Activated CD8-positive, alpha-beta memory T cell treated with anti-CD3 and anti-CD28 coated beads for 4 hours (primary cell): ENCODE measurements at places on chromosomes 7 and 10.

- no peak for DNase-seq
These were observed 70.9 kb downstream of the HGF start for GRCh38 chr7:81698965-81699364.

GRCh38 chr10:4847561-4848355 lies 21.8 kb downstream of the AKR1E2 start:
- DNase-seq = no peak

DNA sequence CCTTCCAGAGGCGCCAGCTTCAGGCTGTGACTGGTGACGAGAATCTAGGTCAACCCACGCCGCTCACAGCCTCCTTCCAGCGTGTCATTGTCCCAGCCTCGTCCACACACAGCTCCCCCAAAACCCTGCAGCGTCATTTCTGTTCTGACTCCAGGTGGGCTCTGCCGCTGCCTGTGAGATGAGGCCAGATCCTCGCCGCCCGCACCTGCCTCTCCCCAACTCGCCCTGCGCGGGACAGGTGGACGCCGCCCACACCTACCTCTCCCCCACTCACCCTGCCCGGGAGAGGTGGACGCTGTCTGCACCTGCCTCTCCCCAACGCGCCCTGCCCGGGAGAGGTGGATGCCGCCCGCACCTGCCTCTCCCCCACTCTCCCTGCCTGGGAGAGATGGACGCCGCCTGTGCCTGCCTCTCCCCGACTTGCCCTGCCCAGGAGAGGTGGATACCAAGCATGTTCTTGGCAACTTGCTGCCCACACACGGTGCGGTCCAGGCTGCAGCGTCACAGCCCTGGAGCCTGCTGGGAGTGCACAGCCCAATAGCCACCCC lies 32.0 kb upstream of the CFAP46 start:
- DNase-seq = no peak

GRCh38 chr7:44382459-44383265 lies 57.3 kb upstream of the CAMK2B start:
- DNase-seq = no peak

GRCh38 chr10:86497621-86498020 lies 24.0 kb downstream of the WAPL start:
- DNase-seq = no peak

DNA sequence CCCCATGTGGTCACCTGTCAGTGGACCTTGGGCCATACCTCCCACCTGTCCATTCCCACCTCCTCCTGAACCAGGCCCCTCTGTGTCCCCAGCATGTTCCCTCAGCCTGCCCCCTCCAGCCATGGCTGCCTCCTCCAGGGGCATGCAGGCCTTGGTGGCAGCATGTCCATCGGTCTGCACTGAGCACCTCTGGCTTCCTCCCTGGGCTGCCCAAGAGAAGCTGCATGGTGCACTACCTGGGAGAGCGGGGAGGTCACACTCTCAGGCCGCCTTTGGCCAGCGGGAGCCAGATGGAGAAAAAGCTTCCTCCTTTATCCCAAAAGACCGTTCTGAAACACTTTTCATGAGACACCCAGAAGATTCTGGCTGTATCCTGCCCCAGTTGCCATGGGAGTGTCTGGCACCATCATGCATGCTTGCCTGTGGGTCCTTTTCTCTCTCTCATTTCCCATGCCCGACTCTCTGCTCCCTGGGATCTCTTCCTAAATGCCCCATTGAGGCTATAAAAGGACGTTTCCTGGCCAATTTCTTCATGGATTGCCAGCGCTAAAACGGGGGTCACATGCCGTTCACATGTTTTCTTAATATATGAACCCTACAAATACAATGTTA lies 45.5 kb upstream of the MGMT start:
- DNase-seq = no peak

DNA sequence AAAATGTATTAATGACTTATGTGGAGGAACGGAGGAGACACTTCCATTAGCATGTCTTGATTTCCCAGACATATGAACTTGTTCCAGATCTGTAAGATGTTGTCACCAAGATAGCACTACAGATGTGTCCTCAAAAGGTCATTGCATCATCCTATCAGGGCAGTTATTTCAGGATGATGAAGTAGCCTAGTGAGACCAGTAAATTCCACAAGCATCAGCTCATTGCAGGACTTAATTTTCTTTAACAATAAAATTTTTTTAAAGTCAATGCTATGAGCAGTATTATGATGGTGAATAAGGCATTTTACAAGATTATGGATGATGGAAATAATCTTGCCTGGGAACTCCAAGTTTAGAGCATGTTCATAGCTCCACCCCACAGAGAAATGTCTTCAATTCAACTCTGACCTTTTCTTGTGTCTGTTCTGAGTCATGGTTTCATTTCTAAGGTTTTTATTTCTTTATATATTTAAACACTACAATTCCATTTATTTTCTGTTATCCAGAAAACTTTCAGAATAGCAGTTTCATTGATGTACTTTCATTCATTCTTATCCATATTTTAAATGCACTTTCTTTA lies 1203.3 kb upstream of the CELF2 start:
- DNase-seq = no peak

GRCh38 chr7:80642871-80643270 lies 4.4 kb downstream of the CD36 start:
- DNase-seq = no peak

GRCh38 chr7:70855373-70855772 lies 276.6 kb upstream of the GALNT17 start:
- no peak for DNase-seq

- DNase-seq = no peak
These were observed 37.3 kb upstream of the HABP2 start for GRCh38 chr10:113515601-113516000.

- DNase-seq = no peak
These were observed 17.2 kb upstream of the ATP6V0E2 start for GRCh38 chr7:149856583-149856982.

- no peak for DNase-seq
These were observed 5.5 kb upstream of the ELOVL3 start for GRCh38 chr10:102220612-102221011.

- DNase-seq = no peak
These were observed 83.1 kb upstream of the STEAP1B start for GRCh38 chr7:22582863-22583622.

GRCh38 chr10:84613336-84614021 lies 285.1 kb downstream of the CCSER2 start:
- DNase-seq = no peak

GRCh38 chr10:96319754-96320474 lies 15.7 kb downstream of the DNTT start:
- DNase-seq = no peak

DNA sequence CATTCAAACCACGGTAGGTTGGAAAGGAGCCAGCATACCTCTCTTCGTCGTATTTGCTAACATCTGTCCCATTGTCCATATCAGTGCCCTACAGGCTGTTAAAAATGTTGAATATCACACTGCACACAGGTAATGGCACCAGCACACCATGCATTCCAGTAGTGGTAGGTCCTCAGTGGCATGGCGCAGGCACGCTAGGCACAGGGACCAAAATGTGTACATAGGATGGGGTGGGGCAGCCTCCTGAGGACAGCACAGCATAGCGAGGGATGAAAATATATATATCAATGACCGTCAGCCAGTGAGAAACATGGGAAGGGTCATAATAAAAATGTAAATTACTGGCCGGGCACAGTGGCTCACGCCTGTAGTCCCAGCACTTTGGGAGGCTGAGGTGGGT lies 99.9 kb upstream of the CTBP2 start:
- no peak for DNase-seq

- DNase-seq = no peak
These were observed 594.2 kb downstream of the DNAJB6 start for GRCh38 chr7:157930926-157931466.

GRCh38 chr7:77799078-77799964 lies 748 bp downstream of the PHTF2 start:
- peak; percentile 7 for DNase-seq

DNA sequence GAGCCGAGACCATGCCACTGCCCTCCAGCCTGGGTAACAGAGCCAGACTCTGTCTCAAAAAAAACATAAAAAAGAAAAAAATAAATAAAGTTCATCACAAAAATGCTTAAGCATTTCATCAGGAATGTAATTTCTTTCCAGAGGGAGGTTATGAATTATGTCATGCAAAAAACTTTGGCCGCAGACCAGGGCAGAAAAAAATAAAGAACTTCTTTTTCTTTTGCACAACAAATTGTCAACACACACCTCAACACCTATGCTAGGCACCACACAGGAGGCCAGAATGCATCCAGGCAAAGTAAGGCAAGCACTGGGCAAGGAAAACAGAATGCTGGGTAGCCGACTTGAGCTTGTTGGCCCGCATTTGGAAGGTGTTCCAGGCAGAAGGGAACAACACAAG lies 3.9 kb downstream of the C10orf62 start:
- DNase-seq = no peak

GRCh38 chr7:5795752-5796475 lies 14.5 kb upstream of the RNF216 start:
- no peak for DNase-seq

GRCh38 chr7:12701433-12701832 lies 14.0 kb downstream of the ARL4A start:
- DNase-seq = no peak

DNA sequence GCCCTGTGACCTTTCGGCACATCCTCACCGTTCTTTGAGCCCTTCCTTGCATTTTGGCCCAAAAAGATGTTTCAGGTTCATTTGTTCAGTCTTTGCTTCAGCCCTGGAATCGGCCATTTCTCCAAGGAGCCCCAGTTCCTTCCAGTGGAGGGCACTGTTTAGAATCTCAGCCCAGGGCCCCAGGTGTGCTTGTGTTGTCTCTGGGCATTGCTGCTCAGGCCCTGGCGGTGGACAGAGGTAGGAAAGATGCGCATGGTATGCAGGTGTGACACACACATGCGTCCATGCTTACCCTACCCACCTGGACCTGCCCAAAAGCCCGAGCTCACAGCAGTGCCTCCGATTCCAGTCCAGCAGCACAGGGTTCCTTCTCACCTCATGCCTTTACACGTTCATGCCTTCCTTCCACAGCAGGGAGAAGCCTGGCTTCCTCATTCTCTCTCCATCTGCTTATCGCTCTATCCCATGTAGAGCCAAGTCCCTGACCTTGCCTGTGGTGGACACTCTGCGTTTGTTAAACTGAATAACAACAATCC lies 70.6 kb downstream of the LHPP start:
- no peak for DNase-seq

DNA sequence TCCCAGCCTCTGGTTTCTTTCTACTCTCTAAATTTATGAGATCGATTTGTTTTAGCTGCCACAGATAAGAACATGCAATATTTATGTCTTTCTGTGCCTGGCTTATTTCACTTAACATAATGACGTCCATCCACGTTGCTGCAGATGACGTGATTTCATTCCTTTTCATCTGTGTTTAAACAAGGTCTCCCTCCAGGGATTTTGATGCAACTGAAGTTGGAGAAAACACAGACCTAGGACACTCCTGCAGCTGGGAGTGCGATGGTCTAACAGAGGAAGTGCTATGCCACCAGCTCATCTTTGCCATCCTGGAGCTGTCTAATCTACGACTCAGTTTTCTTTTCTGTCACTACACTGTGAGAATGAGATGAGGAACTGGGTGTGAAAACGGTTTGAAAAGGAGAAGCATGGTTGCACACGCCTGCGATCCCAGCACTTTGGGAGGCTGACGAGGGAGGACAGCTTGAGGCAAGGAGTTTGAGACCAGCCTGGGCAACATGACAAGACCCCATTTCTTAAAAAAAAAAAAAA lies 1.5 kb upstream of the KCTD7 start:
- no peak for DNase-seq

- DNase-seq = no peak
These were observed 20.1 kb upstream of the ITPRID1 start for GRCh38 chr7:31493714-31494181.

- no peak for DNase-seq
These were observed 64.2 kb upstream of the RAPGEF5 start for GRCh38 chr7:22420973-22421635.

DNA sequence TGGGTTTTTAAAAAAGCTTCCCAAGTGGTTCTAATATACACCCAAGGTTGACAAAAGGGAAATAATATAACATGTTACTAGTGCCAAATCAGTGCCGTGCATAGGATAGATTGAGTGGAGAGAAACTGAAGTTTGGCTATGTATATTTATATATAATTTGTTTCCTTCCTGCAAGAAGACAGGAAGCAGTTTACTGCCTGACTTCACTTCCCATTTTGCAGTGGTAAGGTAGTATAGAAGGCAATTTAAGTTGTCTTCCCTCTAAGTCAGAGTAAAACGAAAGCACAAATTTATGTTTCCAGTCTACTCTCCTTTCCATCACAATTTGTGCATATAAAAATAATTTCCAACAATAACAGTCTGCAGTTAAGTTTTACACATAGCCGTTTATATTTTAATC lies 3.4 kb upstream of the HYCC1 start:
- no peak for DNase-seq

- DNase-seq = no peak
These were observed 10.8 kb downstream of the NKX6-2 start for GRCh38 chr10:132774902-132775863.

- DNase-seq = no peak
These were observed 39.3 kb downstream of the SMURF1 start for GRCh38 chr7:99104631-99105030.

- DNase-seq = no peak
These were observed 496.4 kb downstream of the KIF20B start for GRCh38 chr10:90197766-90198165.

- no peak for DNase-seq
These were observed 559 bp downstream of the VWC2 start for GRCh38 chr7:49773936-49774458.

DNA sequence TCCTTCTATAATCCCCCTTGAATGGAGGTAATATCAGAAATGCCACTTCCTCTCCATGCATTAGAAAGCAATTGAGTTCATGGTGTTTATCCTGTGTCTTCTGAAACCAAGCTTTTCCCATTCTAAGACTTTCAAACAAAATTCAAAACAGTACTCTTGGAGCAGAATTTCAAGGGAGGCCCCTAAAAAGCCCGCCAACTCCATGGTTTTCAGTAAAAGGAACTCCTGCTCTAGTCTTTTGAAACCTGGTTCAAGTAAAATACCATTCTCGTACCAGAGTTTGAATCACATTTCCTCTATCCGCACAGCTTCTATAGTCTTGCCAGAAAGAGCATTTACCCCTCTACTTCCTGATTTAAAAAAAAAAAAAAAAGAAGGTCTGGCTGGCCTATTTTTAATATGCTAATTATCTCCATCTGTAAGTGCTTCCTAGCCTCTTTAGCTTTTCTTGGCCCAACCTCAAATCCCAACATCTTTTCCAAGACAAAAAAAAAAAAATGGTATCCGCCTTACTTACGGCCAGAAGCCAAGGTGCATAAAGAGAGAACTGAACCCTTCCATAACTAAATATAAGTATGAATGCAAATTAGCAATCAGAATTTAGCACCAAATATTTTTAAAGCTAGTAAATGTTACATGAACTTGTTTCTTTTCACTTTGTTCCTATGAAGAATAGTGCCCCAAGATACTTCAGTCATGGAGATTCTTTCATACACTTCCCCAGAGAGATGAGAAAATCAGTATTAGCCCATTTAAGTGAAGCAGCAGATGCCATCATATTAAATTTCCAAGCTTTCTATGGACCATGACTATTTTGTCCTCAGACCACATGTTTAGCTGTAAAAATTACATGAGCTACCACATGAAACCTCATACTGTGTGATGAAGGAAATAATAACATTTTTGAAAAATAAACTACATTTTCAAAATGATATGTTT lies 199.9 kb upstream of the FAM3C start:
- DNase-seq = no peak

DNA sequence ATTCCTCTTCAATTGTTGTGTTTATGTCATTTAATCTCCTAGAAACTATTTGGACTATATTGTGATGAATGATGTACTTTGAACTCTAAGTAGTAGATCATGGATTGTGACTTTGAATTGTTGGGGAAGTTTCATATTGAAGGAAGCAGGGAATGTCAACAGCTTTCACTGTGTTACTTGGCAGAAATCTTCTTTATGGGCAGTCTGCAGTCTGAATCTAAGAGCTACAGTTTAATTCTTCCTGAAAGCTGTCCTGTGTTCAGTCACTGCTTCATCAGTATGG lies 91.6 kb downstream of the PPP1R9A start:
- no peak for DNase-seq
